Astrocyte of the cerebellum (primary cell): ENCODE measurements at places on chromosomes 7 and 10.

DNA sequence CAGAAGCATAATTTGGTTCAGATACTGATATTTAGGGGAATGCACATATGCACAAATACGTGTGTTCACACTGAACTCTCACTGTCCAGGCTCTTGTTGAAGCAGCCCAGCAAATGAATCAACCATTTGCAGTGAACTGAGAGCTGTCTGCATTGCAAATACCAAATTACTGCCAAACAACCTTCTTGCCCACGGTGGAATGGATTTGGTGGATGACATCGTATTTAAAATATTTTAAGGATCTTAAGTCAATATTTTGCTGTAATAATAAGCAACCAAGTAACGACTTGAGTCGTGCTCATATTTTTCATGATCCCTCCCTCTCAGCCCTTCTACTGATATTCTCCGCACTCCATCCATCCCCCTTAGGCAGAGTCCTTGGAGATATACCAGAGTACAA is 107.9 kb upstream of the FEZF1 start:
- DNase-seq, result no peak

- DNase-seq, result no peak
Measured at GRCh38 chr10:35268791-35269257, 67.5 kb upstream of the CCNY start.

DNA sequence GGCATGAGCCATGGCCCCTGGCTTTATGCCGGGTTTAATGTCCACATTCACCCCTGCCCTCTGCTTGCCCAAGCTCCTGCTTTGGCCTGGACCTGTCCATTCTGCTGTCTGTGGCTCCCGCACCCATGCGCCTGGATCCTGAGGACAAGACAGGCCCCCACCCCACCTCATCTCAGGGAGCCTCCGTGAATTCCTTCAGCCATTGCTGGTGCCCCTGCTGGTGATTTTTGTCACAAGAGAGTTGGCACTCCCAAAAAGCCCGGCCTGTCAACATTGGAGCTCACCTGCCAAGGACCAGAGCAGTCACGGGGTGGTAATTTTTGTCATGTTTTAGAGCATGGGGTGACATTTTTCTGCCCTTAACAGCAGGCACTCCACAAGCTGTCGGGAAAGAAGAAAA is 127.5 kb upstream of the PLXNA4 start:
- no peak for DNase-seq

DNA sequence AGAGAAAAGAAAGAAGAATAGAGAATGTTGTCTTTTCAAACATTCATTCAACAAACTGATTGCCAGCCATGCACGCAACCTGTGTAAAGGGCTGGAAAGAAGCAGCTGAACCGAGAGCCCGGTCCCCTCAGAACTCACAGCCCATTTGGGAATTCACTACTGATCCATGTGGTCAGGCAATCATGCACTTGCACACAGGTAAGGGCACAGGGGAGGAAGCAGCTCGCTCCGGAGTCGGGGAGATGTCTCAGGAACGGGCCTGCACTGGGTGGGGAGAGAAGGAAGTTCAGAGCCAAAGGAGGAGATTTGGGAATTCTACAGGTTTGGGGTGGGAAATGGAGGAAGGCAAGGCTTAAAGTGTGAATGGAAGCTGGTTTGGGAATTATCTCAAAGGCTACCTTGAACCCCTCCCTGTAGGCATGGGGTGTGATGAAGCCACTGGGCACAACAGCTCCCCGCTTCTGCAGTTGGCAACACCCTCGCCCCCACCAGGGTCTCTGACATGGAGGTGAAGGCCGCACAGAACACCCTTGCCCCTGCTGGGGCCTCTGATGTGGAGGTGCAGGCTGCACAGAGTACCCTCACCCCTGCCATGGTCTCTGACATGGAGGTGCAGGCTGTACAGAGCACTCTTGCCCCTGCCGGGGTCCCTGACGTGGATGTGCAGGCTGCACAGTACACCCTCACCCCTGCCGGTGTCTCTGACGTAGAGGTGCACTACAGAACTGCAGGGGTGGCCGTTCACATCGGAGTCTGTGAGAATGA is 194.4 kb upstream of the RNF32 start:
- DNase-seq, result no peak

GRCh38 chr10:124740369-124741280 is 3.6 kb downstream of the FAM53B start:
- peak; percentile 20 for DNase-seq
